ENCODE measurements at places on chromosomes 1 and 21. TPM values are rescaled to one million over a fixed set of nuclear protein-coding genes. Genes with fewer than 3 reads are reported as not detected.

Gene NR5A2
- not detected for total RNA-seq

Gene AGO3
- 19.1 TPM for total RNA-seq

Gene MXRA8
- 137 TPM for total RNA-seq

Gene EFHD2
- total RNA-seq = 122 TPM

Gene CR1
- not detected for total RNA-seq

Gene IGSF21
- total RNA-seq = not detected

Gene AK5
- total RNA-seq = 25.0 TPM

Gene RORC
- not detected for total RNA-seq

Gene ABCD3
- 22.3 TPM for total RNA-seq

All from epithelial cell of proximal tubule (primary cell).